ENCODE measurements at places on chromosomes 2 and 18.

- no peak for DNase-seq
These were observed 12.7 kb upstream of the CABLES1 start for GRCh38 chr18:23122334-23123229.

DNA sequence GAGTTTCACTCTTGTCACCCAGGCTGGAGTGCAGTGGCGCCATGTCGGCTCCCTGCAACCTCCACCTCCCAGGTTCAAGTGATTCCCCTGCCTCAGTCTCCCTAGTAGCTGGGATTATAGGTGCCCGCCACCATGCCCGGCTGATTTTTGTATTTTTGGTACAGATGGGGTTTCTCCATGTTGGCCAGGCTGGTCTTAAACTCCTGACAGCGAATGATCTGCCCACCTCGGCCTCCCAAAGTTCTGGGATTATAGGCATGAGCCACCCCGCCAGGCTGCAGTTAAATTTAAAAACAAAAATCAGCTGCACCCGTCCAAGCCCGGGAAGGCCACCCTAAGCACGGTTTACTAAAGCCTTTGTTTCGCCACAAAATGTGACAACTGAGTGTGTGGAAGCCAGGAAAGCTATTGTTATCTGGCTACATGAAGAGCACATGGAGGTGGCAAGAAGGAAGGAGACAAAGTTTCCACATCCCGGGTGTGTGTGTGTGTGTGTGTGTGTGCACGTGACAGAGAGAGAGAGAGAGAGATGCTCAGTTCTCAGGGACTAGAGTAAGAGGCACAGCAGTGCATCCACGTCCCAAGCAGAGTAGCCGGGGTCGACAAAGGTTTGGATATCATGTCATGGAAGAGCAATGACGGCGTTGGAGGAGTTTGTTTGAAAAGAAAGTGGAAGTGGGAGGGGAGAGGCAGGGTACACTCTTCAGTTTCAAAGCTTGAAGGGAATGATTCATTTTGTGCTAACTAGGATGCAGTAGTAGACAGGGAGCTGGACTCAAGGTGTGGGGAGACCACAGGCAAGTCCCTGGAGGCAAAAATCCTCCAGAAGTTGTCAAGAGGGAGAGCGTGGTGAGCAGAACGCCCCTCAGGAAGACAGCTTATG, 20.1 kb downstream of the INPP5D start:
- DNase-seq, result peak; percentile 72

DNA sequence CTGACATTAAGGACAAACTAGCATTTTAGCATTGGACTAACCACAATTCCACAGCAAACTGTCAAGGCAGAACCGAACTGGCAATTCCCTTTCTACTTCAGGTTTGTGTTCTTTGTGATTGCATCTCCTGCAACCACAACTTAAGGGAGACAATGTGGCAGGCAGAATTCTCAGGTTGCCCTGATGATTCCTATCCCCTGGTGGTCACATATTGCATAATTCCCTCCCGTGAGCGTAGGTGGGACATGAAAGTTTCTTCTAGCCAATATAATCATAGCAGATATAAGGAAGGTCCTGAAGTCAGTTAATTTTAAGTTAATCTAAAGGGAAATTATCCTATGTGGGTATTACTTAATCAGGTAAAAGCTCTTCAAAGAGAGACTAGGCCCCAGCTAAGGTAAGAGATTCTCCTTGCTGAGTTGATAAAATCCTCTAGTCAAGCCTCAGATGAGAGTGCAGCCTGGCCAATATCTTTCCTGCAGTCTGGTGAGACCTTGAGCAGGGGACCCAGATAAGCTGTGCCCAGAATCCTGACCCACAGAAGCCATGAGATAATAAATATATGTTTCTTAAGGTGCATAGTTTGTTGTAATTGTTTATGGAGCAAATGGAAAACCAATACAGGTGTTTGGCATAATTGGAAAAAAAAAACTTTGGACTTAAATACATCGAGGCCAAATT, 45.9 kb upstream of the TNP1 start:
- no peak for DNase-seq

GRCh38 chr2:37705191-37705590, 33.7 kb upstream of the CDC42EP3 start:
- no peak for DNase-seq

DNA sequence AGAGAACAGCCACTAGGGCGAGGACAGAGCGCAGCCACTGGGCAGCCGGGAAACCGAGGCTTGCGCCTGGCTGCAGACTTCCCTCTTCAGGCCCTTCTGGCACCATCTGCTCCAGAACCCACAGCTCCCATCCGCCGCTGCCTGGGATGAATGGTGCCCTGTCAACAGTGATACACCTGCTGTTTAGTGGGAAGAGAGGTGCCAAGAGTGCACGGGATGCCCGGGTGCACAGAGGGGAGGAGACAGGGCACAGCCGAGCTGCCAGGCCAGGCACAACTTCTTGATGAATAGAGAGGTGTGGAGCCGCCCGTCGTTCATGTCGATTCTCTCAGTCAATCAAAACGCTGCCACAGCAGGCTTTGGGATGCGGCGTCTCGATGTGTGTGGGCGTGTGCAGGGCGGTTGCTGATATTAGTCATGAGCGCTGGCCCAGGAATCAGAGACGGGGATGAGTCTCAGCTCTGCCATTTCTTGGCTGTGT, 39.5 kb downstream of the RRM2 start:
- DNase-seq, result no peak

DNA sequence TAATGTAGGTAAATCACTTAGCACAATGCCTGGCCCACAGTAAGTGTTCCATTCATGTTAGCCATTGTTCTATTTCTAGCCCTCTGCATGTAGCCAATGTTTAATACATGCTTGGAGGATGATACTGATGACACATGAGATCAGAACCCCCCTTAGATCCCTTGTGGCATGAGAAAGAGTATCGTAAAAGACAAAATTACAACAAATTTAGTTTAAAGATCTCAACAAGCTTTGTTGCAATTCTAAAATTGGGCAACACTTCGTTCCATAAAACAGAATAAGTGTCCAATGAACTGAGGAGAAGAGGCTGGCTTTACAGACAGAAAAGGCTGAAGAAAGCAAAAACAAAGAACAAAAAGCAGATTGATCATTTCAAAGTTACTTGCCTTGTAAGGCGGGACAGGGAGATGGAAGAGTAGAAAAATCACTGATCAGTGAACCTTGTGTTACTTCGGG, 148.7 kb upstream of the SLC1A4 start:
- DNase-seq, result no peak

- no peak for DNase-seq
These were observed 95.7 kb downstream of the CTIF start for GRCh38 chr18:48634491-48634890.

DNA sequence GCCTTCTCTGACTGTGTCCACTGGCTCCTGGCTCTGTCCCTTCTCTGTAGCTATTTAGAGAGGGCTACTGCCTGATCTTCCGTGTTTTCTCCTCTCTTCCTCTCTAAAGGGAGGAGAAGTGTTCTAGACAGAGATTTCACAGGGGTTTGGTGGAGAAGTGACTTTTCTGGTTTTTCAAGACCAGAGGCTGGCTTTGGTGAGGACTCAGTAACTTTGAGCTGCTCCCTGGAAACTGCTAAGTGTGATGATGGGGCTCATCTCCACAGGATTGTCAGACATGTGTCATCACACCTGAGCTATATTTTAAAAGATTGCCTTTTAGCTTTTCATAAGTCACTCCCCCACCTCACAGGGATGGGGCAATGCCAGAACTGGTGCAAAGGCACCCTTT, 6.2 kb downstream of the MAL start:
- no peak for DNase-seq

GRCh38 chr18:34514238-34514637, 195.9 kb upstream of the DTNA start:
- no peak for DNase-seq

DNA sequence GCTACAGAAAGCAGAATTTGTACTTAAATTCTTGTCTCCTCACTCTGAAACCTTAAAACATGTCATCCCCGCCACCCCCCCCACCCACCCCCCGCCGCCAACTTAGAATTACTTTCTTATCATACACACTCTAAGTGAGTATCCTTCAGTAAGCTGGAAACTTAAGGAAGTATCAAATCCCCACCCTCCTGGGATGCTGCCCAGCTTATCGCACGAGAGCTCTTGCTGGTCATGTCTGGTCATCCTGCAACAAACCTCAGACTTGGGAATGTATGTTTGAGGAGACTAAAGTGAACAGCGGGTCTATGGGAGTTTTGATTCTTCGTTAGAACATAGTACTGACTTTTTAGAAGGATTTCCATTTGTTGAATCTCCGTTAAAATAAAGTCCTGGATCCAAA, 203.3 kb downstream of the PTGR3 start:
- no peak for DNase-seq

DNA sequence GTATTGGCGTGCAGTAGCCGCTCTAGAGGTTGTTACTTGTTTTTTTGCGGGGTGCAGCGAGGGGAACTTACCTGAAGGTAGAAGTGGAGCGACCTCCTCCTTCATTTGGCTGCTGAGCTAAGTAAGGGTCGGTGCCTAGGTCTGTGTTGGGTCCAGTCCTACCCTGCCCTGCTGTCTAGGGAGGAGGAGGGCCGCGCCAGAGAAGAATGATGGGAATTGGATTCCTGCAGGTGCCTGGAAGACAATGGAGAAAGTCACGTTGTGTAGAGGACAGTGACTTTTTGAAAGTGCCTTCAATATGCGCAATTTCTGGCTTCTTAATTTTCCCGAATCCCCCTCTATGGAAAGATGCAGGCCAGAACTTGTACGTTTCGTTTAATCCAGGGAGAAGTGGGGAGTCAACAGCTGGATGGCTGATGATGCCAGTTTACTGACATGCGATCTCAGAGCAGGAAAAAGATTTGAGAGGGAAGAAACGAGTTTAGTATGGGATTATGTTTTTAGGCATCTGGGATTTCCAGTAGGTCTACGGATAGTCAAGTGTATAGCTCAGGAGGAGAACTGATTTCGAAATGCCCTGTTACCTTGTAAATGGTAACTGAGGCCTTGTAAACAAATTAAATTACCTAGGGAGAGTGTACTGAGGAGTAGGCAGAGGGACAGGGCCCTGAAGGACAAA, 653 bp downstream of the MRPS9 start:
- no peak for DNase-seq

- no peak for DNase-seq
These were observed 31.5 kb upstream of the HAAO start for GRCh38 chr2:42823744-42824453.

- peak; percentile 90 for DNase-seq
These were observed 205.9 kb upstream of the STK17B start for GRCh38 chr2:196376984-196377877.

- DNase-seq, result peak; percentile 68
These were observed 11.5 kb downstream of the GPR55 start for GRCh38 chr2:230913406-230914143.

GRCh38 chr2:121343191-121343590, 58.2 kb upstream of the TFCP2L1 start:
- no peak for DNase-seq

- peak; percentile 38 for DNase-seq
These were observed 1.8 kb downstream of the DPP4 start for GRCh38 chr2:162072181-162072702.

- no peak for DNase-seq
These were observed 90.4 kb downstream of the SLC8A1 start for GRCh38 chr2:40361478-40361877.

GRCh38 chr2:148167241-148167766, 146.4 kb downstream of the MBD5 start:
- no peak for DNase-seq

DNA sequence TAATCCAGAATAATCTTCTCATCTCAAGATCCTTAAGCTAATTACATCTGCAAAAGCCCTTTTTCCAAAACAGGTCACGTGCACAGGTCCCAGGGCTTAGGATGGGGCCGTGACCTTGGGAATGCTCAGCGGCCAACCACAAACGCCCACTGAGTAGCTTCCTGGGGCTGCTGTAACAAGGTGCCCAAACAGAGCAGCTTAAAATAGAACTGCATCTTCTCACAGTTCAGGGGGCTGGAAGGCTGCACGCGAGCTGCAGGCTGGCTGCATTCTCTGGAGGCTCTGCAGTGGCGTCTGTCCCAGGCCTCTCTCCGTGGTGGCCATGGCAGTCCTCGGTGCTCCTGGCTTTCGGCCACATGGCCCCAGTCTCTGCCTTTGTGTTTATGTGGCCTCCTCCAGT, 31.9 kb downstream of the ADI1 start:
- DNase-seq, result no peak

GRCh38 chr2:27904405-27904665, 13.8 kb downstream of the BABAM2 start:
- DNase-seq, result no peak

DNA sequence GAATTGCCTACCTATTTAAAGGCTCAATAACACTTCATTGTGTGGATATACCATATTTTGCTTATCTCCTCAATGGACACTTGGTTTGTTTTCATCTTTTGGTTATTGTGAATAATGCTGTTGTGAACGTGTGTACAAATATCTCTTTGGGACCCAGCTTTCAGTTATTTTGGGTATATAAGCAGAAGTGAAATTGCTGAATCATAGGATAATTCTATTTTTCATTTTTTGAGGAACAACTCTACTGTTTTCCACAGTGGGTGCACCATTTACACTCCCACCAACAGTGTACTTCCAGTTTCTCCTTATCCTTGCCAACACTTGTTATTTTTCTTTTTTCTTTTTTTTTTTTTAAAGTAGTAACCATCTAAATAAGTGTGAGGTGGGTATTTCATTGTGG, 29.0 kb downstream of the PTPN4 start:
- no peak for DNase-seq

DNA sequence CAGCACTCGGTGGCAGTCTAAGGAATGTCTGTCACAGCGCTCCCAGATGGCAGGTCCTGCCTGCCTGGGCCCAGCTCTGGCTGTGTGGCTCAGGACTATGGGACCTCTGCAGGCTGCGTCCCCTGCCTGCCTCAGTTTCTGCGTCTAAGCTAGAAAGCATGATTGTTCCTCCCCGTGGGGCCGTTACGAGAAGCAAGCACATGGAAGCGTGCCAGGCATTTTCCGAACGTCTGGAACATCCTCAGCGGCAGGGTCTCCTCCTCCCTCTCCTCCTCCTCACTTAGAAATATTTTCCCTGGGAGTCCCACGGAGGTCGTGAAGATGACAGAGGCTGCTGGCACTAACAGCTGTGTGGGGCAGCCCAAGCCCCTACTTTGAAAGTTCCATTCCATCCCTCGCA, 43.3 kb downstream of the LRRFIP1 start:
- no peak for DNase-seq

DNA sequence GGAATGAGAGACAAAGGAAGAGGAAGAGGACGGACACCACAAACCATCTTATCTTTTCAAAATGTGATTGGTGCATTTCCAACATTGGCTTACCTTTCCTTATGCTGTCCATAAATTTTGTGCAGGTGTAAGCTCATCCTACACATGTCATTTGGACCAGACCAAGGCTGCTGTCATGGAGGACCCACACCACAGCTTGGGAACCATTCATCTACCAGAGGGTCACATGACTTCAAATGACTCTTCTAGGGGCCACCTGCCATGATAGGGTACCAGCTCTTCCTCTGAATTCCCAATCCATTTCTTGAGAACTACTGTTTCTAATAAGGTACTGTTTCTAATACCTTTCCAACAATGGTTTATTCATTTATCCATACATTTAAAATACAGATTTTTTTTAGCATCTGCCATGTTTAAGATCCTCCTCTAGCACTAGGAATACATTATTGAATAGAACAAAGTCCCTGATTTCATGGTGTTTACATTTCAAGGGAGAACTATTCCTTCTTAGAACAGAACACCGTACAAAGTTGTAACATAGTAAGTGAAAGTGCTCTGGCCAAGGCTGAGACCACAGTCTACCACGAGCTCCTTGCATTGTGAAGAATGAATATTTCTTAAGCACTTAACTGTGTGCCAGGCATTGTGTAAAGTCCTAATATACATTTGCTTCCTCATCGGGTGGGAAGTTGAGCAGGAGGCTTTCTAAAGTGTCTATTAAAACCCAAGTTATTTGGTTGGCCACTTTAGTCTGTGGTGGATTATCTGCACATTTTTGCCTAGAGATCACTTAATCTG, 246.1 kb upstream of the FN1 start:
- no peak for DNase-seq

GRCh38 chr2:233353769-233354499, at the start of gene DGKD:
Gene DGKD (plus strand): TSS chr2:233354494. CDS start chr2:233354519, 25 bp downstream.
- DNase-seq, result peak; percentile 88

All from GM12865 (cell line).